Liver (tissue), 10 donors: ENCODE measurements at places on chromosomes 11 and 22. TPM values are rescaled to one million over a fixed set of nuclear protein-coding genes. Genes with fewer than 3 reads are reported as not detected.

- no peak for DNase-seq
- no peaks in the 10 kb centered on the region for H3K4me1 ChIP-seq
- H3K4me3 ChIP-seq: no peak overlapping the region
- no peaks in the 10 kb centered on the region for H3K27me3 ChIP-seq
- H3K36me3 ChIP-seq: peaks cover 83% of the 10 kb centered on the region
- H3K27ac ChIP-seq: no peak overlapping the region
Measured at GRCh38 chr11:68431984-68432645, 28.4 kb upstream of the PPP6R3 start.

GRCh38 chr11:133072378-133072777, 459.9 kb downstream of the OPCML start:
- H3K4me3 ChIP-seq: no peak overlapping the region
- peaks cover 7% of the 10 kb centered on the region for H3K27me3 ChIP-seq
- H3K36me3 ChIP-seq: no peaks in the 10 kb centered on the region
- no peaks in the 10 kb centered on the region for H3K4me1 ChIP-seq
- no peak overlapping the region for H3K27ac ChIP-seq
- no peak for DNase-seq

DNA sequence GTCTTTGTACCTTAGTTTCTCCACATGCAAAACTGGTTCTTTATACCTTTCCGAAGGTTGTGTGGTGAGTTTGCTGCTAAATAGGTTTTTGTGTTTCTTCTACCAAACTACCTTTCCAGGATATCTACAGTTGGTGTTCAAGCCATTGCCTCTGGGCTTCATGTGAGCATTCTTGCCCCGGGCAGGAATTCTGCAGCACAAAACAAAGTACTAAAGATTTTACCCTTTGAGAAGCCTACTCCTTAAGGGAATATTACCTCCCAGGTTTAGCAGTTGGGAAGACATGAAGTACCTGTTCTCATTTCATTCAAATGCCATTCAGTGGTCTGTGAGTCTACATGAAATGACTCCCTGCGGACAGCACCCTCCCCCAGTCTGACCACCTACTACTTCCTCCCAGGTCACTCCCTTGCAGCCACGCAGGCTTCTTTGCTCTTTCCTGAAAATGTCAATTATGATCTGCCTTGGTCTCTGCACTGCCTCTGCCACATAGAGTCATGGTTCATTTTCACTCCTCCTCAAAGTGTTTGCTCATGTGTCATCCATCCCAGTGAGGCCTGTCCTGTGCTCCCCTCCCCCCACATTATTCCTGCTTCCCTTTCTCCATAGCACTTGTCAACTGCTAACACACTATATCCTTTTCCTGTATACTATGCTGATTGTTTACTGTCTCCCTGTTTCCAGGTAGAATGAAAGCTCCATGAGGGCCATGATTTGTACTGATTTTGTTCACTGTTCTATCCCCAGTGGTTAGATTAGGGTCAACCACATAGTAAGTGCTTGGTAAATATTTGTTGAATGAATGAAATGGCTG, 36.9 kb downstream of the PACS1 start:
- H3K4me1 ChIP-seq: no peaks in the 10 kb centered on the region
- no peak overlapping the region for H3K27ac ChIP-seq
- H3K36me3 ChIP-seq: no peaks in the 10 kb centered on the region

CNGA4 gene
- not detected for total RNA-seq

MS4A14 gene
- total RNA-seq: 1.1 TPM

DNA sequence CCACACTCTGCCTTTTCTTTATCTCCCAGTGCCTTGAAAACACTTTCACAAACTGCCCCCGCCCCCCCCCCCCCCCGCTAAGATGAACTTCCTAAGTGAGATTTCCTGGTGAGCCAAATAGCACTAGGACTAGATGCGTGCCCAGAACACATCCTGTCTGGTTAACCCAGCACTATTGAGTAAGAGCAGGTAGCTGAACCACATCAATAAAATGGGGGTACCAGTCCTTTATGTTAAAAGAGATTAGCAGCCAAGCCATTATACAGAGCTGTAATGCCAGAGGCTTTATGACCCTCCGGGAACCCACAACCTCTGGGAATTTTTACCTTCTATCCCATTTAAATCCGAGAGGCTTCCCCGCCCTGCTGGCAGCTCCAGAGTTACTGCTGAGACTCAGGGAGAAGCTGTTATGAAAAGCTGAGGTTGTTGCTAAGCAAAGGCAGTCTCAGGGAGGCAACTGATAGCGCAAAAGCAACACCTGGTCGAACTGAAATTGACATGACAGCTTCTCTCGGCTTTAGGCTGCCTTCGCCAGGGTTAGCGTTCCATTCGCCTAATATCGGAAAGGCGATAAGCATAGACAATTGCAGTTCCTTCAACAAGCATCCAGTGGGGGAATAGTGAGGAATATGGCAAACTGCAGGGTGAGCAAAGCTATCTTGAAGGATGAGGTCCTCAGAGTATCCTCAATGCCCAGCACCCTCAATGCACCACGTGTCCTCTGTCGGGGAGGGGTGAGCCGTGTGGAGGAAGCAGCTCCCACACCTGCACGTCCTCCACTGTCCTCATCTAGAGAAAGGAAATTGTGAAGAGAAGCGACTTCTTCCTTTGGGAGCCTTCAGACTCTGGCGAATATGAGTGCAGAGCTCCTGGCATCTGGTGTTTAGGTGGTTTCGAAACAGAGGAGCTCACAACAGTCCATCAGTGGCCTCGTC, 977.0 kb downstream of the NTM start:
- no peak overlapping the region for H3K27ac ChIP-seq
- H3K27me3 ChIP-seq: no peaks in the 10 kb centered on the region
- peaks cover 17% of the 10 kb centered on the region for H3K4me1 ChIP-seq
- H3K4me3 ChIP-seq: no peak overlapping the region

PRRG4 gene
- total RNA-seq: 12.0 TPM
